ENCODE measurements at places on chromosomes 6 and 20.

DNA sequence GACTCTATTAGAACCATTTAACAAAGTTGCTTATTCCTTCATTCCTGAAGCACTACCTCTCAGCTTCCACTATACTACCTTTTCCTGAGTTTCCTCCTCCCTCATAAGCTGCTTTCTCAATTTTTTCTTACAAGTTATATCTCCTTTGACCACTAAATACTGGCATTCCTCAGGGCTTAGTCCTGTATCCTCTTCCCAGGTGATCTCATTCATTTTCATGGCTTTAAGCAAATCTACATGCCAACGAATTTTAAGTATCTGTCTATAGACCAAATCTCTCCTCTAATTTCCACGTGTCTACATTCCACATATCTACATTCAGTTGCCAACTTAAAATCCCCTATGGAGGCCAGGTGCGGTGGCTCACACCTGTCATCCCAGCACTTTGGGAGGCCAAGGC, 134.7 kb downstream of the BTBD9 start:
- DNase-seq, result no peak

- no peak for DNase-seq
These were observed 78.9 kb downstream of the OLIG3 start for GRCh38 chr6:137415127-137415833.

DNA sequence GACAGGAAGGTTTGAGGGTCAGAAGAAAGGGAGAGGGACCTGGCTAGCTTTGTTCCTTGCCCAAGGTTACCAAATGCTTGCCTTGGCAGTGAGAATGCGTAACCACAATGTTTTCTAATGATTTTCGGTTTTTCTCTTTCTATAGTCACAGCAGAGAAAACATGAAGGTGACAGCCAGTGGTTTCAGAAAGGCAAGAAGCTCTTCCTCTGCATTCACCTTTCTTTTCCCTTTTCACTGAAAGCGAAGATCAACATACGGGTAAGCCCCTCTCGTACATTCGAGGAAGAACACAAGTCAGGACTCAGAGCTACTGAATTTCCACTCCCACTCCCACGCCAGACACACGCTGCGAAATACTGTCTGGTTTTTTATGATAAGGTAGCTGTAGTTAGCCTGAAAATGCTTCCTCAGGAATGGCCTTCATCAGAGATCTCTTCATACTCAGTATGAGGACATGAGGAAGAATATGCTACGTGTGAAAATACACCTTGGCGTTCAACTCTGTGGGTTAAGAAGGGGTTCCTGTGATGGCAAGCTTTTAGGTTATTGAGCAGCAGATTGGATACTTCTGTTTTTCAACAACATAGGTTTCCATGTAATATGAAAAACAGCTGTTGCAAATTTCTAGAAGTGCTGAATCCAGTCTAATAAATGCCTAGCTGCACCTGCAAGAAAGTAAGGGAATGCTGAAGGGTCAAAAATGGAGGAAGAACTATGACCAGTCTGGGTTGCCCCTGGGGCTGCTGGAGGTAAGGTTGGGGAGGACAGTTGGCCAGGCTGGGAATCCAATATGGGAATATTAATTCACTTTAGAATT, 7.4 kb upstream of the CD83 start:
- DNase-seq, result no peak

DNA sequence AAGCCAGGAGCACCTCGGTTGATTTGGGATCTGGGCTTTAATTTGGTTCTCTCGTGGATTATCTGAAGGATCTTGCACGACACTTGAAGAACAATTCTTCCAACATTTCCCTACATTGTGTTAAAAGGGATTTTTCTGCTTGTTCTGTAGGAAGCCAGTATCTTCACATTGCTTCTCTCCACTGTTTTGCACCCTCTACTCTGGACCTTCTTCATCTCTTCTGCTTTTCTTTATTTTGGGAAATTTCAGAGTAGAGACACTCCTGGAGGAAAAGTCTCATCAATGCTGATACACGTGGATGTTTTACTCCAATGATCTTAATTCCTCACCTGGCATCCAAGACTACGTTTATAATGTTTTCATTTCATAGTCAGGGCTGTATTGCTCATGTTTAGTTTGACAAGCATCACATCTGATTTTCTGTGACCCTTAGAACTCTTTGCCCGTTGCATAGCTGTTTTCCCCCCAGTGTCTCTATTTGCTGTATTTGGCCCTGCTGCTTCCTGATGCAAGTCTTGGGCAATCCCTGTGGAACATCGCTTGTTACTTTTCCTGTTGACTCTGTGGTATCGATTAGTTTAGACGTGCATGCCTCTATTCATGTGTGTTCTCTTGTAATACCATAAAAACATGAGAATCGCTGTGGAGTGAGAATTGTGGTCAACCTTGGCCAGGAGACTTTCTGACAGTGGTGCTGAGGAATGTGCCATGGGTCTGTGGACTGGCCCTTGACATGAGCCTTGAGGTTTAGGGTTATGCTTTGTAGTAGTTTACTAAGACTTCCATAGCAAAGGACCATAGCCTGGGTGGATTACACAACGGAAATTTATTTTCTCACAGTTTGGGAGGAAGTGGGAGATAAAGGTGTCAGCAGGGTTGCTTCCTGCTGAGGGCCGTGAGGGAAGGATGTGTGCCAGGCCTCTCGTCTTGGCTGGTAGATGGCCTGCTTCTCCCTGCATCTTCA, 12.5 kb downstream of the PLCB1 start:
- DNase-seq, result no peak

DNA sequence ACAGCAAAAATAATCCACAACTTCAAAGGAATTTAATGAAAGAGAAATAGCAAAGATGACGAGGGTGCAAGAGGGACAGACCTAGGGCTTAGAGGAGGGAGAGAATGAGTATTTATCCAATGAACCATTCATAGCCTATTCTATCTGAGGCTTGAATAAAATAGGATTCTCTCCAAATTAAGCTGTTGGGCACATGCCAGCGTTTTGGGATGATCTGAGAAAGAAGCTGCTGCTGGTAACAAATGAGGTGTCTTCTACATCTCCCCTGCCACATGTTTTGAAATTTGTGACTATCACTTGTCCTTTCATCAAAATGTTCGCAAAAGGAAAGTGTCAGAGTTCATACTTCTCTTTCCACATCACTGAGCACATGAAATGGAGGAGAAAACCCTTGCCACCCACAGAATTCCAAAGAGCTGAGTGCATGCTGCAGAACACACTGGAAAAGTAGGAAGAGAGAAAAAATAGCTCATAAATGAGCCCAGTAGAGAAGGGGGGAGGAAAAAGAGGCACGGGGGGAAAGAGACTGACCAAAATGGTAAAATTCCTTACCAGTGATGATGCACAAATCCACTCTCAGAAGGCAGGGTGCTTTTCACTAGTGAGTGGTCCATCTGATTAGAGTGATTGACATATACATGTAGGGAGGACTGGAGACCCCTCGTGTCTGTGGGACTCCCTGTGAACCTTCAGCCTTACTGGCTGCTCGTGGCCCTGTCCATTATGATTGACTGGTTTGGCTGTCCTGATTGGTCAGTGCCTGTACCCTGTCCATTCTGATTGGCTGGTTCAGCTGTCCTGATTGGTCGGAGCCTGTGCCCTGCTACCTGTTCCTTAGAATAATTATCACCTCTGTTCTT, 180.5 kb downstream of the OGFRL1 start:
- DNase-seq, result no peak

- DNase-seq, result no peak
These were observed 273.0 kb downstream of the CDH4 start for GRCh38 chr20:61524951-61525666.

GRCh38 chr6:34717466-34717865, 20.9 kb upstream of the ILRUN start:
- no peak for DNase-seq

GRCh38 chr20:57662456-57663240, 42.4 kb upstream of the ZBP1 start:
- DNase-seq, result no peak

- no peak for DNase-seq
These were observed 1.1 kb downstream of the OCSTAMP start for GRCh38 chr20:46549188-46549972.
